ENCODE measurements at places on chromosomes 5 and 9. TPM values are rescaled to one million over a fixed set of nuclear protein-coding genes. Genes with fewer than 3 reads are reported as not detected.

DNA sequence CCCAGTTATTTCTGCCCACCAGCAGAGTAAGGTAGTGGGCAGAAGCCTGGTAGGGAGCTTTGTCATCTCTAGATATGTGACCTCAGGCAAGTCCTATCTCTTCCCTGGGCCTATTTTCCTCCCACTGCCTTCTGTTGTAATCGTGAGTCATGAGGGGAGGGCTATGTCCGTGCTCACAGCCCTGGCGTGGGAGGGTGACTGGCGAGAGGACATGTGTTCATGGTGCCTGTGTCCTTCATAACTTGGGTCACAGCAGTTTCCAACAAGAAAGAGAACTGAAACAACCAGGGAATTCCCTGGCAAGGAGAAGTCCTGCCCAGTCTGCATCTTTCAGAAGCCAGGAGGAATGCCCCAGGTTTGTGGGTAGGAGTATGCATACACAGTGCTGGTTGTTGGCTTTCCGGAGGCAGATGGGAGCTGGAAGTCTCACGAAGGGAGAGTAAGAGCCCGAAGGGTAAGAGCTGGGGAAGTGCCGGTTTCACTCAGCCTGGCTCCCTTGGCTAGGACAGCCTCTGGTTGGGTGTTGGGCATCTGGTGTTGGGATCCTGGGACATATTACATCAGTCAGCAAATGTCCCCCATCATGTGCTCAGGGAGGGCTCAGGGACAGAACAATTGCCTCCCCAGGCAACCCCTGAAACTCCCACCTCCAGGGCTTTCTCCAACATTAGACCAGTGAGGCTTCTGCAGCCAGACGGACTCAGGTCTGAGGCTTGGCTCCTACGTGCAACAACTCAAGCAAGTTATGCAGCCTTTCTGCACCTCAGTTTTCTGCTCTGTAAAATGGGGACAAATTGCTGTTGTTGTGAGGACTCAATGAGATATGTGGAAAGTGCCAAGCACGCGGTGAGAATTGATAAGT, 4.3 kb upstream of the TIFAB start:
- DNase-seq: peak; percentile 46

- DNase-seq: no peak
These were observed 24.7 kb downstream of the PSIP1 start for GRCh38 chr9:15485836-15486666.

GRCh38 chr9:77839459-77840140, 191.5 kb upstream of the GNA14 start:
- peak; percentile 31 for DNase-seq

SLC25A2 gene
- total RNA-seq: 0.42 TPM

GRCh38 chr9:21481470-21482056, 550 bp downstream of the IFNE start:
- DNase-seq: no peak

SHISAL2B gene
- total RNA-seq: not detected

- DNase-seq: no peak
These were observed 152.7 kb downstream of the KDM4C start for GRCh38 chr9:6910497-6910896.

NOL6 gene
- 36.4 TPM for total RNA-seq

TXNDC8 gene
- total RNA-seq: not detected

- DNase-seq: no peak
These were observed 59.1 kb downstream of the GALNT12 start for GRCh38 chr9:98866435-98867102.

PCDHA6 gene
- not detected for total RNA-seq

- no peak for DNase-seq
These were observed 16.4 kb downstream of the TARS1 start for GRCh38 chr5:33457126-33457525.

DNA sequence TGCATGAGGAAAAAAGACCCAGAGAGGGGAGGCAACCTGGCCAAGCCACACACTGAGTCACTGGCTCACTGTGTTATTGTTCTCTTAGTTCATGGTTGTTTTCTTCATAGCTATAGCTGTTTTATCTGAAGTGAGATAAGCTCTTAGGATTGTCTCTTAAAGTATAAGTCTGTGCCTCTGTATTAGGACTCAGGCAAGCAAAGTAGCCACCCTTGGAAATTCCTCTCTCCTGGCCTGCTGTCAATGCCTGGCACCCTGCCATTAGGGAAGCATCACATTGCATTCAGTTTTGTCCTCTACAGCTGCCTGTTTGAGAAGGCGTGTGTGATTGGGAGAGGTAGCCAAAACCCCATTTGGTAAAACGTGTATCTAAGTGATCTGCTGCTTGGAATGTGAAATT, 147.4 kb upstream of the GLRA1 start:
- no peak for DNase-seq

DNA sequence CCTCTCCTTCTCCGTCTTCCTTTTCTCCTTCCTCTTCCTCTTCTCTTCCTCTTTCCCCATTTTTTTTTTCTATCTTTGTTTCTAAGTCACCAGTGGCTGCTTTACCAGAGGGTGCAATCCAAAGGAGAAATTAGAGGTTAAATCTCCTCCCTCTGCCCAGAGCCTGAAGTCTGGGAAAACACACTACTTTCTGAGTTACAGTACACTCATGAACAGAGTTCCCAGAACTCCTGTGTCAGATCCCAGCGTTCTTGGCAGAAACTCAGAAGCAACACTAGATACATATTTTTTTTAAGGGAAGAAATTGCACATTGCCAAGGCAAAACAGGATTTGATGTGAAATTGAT, 189.0 kb downstream of the SNCAIP start:
- no peak for DNase-seq

GRCh38 chr5:103280967-103281366, 22.4 kb downstream of the MACIR start:
- DNase-seq: no peak

DNA sequence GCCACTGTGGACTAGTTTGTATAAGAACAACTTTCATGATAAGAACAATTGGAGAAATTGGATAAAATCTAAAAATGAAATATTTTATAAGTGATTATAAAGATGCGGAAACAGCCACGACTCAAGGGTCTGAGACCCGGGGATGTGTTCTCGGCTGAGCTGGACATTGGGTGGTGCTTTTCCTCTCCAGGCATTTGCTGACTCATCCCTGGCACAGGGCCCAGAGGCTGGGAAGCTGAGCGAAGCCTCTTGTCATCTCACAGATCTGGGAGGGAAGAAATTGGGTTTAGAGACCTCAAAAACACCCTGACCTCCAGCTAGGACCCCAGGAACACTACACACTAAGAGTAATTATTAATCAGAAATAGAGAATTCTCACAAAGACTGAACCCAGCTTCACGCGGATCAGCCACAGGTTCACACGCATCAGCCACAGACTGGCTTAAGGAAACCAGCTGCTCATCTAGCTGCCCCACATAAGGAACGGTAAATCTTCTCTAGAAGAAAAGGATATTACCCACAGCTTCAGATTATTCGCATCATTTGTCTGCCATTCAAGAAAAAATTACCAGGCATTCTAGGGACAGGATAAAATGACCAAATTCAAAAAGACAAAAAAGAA, 2.8 kb upstream of the OR2V1 start:
- peak; percentile 29 for DNase-seq

DNA sequence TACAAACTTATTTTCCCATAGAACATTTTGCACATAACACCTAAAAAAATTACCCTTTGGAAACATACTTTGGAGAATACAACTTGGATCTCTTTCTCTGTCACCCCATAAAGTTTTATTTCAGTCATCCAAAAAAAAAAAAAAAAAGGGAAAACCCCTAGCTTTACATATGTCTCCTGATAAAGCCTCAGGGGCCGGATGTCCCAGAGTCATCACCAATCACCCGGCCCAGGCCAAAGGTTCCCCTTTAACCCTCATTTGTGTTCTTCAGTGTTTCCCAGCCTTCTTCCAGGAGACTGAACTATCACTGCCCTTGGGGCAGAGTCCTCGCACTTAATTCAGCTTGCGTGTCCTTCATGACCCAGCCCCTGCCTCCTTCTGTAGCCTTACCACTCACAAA, 28.8 kb downstream of the ANXA6 start:
- no peak for DNase-seq

All from HCT116 (cell line).